ENCODE measurements at places on chromosomes 12 and 14. TPM values are rescaled to one million over a fixed set of nuclear protein-coding genes. Genes with fewer than 3 reads are reported as not detected.

STYX gene
- total RNA-seq: 22.8 TPM

KCNH3 gene
- not detected for total RNA-seq

DNA sequence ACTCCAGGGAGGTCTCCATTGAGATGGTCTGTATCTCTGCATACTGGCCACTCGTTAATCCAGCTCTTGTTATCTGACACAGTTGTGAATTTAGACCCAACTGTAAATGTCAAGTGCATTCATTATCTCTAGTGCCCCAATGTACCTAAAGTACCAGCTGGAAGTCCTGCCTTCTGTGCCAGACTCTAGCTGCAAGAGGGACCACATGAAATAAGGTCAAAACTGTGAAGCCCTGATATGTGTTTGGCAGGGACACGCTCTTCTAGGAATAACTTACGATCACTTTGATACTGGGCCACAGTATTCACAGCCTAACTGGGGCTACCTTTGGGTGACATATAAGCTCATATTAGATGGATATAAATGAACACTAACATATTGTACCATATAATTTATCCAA, 268.5 kb downstream of the LRIG3 start:
- DNase-seq: no peak

DNA sequence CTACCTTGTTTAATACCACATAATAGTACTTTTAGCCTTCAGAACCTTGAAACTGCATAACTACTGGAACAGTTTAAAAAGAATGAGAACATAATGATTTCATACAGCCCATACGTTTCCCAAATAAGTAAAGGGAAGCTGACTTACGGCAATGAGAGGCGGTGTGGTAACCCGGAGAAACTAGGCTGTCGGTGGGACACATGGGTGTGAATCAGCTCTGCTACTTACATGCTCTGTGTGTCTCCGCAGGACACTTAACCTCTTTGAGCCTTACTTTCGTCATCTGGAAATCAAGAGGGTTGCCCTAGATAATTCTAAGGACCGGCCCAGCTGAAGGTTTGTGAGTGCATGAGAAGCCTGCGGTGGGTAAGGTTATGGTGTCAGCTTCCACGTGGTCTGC, 49.3 kb upstream of the PLEKHG3 start:
- DNase-seq: no peak

DNA sequence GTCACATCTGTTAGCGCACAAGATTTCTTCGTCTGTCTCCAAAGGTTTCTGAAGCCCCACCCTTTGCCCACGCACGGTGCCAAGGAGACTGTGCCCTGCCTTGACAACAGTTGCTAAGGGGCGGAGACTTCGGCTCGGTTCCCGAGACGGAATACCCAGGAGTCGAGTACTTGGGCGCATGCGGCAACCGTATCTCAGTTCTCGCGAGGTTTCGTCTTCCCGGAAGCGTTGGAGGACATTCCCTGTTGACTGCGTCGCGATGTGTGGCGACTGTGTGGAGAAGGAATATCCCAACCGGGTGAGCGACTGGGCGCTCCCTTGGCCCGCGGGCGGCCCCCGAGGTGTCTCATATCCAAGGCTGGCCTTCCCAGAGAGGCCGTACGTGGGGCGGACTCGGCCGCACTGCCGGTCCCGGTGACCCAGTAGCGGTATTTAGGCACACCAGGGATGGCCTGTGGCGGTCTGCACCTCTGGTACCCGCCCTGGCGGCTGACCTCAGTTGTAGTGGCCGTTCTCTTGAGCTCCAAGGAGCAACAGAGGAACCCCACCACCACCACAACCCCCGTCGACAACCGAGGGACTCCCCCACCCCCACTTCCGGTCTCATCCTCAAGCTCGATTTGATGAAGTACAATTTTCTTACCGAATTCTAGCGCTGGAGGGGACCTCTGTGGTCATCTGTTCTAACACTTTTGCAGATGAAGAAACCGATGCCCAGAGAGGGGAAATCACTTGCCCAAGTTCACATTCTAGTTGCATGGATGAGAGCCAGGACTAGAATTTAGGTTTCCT, at the start of gene CHURC1:
CHURC1 (plus strand) TSS at position 219 of the 792 bp plus-strand sequence; CDS start at position 260, 41 bp downstream.
- peak; percentile 99 for DNase-seq

DNA sequence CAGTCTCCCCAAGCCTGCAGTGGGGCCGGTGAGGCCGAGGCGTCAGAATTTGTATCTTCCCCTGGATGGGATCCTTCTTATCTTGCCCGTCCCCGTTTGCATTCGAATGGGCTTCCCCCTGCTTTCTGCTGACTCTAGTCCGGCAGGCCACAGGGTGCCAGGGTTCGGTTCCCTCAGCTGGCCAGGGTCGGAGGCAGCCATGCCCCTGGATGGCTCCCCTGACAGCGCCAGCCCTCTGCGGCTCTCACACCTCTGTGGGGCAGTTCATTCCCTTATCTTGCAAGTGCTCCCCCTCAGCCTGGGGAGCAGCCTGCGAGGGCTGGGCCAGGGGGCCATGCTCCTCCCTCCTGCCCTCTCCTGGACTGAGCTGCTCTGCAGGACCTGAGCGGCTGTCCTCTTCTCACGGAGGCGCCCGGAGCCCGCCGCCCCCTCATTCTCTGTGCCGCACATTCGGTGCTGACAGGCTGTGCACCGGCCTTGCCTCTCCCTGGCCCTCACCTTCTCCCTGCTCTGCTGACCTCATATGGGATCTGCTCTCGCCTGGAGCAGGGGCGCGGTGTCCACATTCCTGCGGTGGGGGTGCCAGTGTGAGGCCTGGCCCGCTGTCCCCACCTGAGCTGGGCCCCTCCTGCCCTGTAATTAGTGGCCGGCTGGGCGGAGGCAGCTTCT, 32.8 kb downstream of the KIF26A start:
- no peak for DNase-seq

DNA sequence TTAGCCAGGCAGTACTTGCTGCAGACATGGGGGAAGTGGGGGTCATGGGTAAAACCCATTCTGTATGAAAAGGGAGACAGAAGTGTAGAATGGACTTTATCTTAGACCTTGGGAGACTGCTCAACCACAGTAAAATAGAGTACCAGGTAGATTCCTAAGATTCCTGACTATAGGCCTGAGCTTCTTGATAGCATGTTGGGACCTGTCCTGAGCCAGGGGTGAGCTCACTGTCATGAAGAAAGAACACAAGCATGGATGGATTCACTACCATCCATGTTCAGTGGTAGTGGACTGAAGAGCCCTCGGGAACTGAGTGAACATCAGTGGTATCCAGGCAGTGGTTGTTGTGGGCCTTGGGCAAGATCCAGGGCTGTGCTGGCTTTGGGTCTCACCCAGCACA, 1003.8 kb downstream of the TMTC2 start:
- no peak for DNase-seq

DNA sequence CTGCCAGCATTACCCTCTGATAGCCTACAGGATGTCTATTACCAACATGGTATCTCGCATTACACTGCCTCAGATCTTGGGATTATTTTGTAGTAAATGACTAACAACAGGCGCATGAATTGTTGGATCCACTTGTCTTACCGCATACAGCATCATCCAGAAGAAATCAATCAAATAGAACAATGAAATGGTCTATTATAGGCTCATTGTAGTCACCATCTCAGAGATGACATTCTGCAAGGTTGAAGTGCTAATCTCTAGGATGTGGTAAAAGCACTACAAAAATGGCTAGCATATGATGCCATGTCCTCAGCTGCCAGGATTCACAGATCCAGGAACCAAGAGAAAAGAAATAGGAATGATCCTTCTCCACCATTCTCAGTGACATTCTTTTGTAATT, 52.0 kb downstream of the WASHC3 start:
- no peak for DNase-seq

GRCh38 chr14:51008446-51008845, 64.2 kb upstream of the PYGL start:
- no peak for DNase-seq

- DNase-seq: no peak
These were observed 64.4 kb downstream of the TGFB3 start for GRCh38 chr14:75917322-75917945.

DNA sequence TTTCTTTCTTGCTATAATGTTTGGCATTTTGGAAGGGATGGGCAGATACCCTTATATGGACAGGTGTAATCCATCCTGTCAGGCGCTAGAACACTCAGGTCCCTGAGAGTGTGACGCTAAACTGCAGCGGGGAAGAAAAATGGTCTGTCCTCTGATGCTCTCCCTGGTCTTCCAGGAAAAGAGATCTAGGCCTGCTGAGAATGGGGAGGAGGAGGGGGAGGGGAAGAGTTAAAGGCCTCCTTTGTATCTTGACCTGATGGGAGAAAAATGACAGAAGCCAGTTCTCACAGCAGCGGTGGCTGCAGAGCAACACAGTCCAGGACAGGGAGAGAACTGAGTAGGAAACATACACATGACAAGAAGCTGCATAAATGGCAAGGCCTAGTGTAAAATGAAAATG, 61.1 kb downstream of the RPS6KA5 start:
- peak; percentile 72 for DNase-seq

- no peak for DNase-seq
These were observed 24.2 kb downstream of the TRMT5 start for GRCh38 chr14:60956632-60957031.
